ENCODE measurements at places on chromosomes 2 and 18. TPM values are rescaled to one million over a fixed set of nuclear protein-coding genes. Genes with fewer than 3 reads are reported as not detected.

GRCh38 chr2:23769364-23769763 lies 157.6 kb downstream of the ATAD2B start:
- DNase-seq: no peak

GRCh38 chr2:130832296-130832940 lies 4.3 kb upstream of the ARHGEF4 start:
- no peak for DNase-seq

DNA sequence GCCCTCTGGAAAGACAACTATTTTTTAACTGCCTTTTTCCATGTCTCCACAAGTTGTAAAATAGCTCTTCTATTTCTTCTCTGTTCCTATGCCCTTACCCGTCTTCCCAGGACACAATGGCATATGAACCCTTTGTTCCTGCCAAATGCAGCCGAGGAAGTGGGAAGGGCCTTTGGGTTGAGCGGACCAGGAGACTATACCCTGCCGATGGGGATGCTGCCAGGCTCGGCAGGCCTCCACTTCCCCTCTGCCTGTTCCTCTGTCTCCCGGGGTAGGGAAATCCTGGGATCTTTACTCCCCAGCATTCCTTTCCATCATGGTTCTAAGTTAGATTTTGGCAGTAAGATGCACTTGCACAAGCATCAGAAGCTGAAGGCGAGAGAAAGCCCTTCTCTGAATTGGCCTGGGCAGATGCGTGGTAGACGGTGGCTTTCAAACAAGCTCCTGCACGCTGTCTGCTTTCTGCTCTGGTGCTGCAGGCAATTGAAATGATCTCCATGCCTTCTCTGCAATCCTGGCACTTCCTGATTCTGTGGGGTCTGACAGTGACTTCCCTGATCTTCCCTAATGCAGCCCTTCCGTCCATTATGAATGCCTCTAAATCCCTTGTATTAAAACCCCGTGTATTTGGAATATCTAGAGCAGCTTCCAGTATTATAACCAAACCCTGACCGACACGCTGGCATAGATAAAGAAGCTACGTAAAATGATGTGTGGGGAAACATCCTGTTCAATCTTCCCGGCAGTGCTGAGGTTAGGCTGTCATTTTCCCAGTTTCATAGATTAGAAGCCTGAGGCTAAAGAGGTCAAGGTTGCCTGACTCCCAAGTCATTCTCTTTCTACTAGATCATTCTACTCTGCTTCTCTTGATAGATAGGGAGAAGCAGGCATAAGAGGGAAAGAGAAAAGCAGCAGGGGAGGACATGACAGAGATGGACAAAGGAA lies 69.8 kb downstream of the MCFD2 start:
- no peak for DNase-seq

DNA sequence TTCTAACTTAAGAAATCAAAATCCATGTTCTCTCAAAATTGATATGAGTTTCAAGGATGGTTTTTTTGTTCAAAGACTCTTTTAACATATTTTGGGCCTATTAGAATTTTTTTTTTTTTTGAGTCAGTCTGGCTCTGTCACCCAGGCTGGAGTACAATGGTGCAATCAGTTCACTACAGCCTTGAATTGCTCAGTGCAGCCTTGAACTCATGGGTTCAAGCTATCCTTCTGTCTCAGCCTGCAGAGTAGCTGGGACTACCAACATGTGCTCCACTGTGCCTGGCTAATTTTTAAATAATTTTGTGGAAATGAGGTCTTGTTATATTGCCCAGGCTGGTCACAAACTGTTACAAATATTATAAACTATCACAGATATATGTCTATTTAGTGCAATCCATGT lies 40.6 kb upstream of the RBMS1 start:
- no peak for DNase-seq

- no peak for DNase-seq
These were observed 113.9 kb downstream of the PTPN4 start for GRCh38 chr2:119873350-119874315.

Gene C2orf49
- 9.9 TPM for polyA plus RNA-seq

Gene CROCC2
- polyA plus RNA-seq: not detected

Gene SERPINB3
- polyA plus RNA-seq: not detected

Gene HOXD12
- polyA plus RNA-seq: not detected
